ENCODE measurements at places on chromosomes 16 and 17.

DNA sequence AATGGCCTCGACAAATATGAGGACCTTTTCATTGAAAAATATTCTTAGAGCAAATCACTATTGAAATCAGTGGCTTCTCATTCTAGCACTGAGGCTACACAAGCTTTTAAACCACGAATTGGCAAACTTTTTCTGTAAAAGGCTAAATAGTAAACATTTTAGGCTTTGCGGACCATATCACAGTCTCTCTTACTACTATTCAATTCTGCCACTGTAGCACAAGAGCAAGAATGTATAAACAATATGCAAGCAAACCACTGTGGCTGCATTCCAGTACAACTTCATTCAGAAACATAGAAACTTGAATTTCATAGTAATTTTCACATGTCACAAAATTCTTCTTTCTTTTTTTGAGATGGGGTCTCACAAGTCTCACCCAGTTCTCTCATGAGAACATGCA lies 49.1 kb downstream of the PHLPP2 start:
- DNase-seq = no peak

DNA sequence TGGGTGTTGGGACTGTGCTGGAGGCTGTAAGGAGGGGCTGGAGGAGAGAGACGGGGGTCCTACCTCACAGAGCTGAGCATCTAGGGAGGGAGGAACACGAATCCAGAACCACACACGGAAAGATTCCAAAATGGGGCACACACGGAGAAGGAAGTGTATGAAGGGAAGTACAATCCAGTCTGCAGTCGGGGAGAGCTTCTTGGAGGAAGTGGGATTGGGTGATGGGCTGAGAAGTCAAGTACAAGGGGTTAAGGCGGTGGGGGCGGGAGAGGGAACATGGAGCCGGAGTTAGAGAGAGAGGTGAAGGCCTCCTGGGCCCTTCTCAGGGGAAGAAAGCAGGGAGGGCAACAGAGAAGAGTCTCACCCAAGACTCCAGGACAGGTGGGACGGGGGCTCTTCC lies 107.5 kb upstream of the CREBBP start:
- DNase-seq = no peak

DNA sequence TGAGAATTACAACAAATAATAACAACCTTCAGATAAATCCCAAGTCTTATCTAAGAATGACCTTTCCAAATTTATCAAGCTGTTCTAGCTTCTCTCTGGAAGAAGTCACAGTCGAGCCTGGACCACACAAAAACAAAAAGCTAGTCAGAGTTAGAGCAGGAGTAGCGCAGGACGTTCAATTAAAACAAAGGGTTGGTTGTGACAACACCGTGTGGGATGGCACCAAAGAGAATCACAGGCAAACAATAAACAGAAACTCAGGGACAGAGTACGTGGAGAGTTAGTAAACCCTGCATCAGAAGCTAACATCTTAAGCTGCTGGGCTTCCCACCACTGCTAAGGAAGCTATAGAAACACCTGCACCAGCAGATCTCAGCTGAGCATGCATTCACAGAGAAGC lies 23.8 kb downstream of the ARHGAP17 start:
- no peak for DNase-seq

DNA sequence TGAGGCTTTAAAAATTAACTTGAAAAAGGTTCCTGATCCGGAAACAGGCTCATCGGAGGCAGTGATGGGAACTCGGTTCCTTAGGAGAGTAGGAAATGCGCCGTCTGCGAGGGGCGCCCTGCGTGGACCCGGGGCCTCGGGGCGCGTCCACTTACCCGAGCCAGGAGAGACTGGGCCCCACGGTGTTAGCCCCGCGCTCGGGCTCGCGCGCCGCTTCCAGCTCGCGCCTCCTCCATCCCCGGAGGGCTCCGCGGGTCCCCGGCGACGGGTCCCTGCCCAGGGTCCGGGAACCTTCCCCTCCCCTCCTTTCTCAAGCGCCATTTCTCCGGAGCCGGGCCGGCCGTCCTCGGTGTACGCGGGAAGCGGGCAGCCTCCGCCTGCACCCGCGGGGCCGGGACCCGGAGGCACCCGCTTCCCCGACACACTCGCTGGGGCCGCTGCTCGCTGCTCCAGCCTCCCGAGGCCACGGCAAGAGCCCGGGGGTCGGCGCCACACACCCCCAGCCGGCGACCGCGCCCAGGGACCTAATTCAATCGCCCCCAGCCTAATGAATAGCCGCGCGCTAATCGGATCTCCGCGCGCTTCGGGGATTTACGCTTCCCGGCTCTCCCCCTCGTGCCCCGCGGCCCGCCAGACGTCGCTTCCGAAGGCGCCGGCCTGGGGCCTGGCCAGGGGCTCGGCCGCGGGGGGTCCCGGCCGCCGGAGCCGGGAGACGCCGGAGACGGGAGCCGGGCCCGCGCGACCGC lies 2.2 kb upstream of the BAHCC1 start:
- no peak for DNase-seq

DNA sequence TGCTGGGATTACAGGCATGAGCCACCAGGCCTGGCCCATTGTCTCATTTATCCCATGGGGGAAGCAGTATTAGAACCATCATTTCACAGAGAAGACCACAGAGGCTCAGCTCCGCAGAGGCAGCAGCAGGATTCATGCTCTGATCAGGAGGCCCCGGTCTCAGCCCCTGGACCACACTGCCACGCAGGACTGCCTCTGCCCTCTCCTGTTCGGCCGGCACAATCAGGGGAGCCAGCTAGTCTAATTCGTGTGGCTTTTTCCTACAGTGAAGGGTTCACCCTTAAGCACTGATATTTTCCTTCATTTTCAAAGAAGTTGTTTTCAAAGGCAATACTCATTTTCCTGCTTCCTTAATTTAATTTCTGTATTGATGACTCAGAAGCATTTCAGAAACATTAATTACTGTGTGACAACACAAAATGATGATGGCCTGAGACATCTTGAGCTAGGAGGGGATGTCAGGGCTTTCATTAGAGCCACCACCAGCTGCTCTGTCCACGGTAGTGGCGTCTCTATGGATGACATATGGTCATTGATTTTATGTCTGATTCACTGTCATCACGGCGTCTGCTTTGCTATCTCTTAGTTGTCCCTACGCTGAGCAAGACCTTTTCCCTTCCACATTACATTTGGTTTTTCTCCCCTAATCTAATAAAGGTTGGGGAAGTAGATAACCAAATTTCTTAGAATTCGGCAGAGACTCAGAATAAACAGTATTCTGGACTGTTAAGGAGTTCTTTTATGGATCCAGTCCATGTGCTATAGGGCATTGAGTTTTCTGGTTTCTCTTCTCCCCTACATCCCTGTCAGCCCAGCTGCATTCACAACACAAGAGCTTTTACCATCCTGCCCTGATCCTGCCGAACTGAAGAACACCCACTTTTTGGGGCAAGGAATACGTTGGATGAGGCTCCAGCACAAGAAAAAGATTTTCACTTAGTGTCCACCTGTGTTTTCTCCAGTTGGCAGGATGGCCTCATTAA lies 314.0 kb downstream of the SLC39A11 start:
- no peak for DNase-seq

- DNase-seq = no peak
These were observed 129.2 kb downstream of the SEC14L1 start for GRCh38 chr17:77269696-77270681.

DNA sequence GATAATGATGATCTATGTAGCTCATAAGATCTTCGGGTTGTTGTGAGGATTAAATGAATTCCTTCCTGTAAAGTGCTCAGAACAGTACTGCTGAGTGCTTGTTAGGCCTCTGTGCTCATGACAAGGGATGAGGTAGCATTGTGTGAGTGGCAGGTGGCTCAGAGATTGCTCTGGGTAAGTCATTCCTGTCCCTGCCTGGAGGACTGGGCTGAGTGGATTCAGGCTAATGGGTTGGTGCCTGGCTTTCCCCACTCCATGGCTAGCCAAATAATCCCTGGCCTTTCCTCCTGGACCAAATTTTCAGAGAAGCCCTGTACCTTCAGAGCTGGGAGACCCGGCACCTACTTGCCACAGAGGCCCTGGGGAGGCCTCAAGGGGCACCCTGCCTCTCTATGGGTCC lies 1.3 kb upstream of the CCDC92B start:
- no peak for DNase-seq

GRCh38 chr16:89167425-89167941 lies 4.1 kb upstream of the CDH15 start:
- DNase-seq = peak; percentile 96

DNA sequence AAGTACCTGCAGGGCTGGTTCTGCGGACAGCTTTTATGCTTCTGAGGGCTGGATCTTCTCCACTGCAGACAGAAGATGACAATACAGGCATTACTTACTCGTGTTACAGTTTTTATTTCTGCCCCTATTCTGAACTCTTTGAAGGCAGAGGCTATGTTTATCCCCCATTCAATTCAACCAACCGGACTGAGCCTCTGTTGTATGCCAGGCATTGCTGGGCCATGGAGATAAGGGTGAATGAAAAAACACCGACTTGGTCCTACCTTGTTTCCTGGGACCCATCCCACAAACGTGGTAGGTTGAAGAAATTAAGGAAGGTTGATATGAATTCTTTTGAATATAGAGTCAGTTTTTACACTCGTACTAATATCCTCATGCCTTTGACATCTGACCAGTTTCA lies 10.0 kb upstream of the HP start:
- DNase-seq = no peak

DNA sequence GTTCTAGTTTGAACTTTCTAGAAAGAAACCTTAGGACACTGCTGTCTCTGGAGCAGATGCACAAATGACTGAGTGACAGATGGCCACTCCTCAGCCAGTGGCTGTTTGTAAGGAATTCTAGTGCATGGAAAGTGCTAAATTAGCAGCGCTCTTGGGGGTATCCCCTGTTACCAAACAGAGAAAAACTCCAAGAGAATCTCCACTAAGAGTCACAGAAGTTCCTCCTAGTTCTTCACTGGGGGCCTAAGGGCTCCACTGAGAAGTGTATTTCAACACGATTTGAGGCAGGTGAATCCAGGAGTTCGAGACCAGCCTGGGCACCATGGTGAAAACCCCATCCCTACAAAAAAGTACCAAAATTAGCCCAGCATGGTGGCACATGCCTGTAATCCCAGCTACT lies 18.1 kb upstream of the IRF8 start:
- no peak for DNase-seq

GRCh38 chr16:86112178-86112577 lies 213.2 kb downstream of the IRF8 start:
- DNase-seq = no peak

DNA sequence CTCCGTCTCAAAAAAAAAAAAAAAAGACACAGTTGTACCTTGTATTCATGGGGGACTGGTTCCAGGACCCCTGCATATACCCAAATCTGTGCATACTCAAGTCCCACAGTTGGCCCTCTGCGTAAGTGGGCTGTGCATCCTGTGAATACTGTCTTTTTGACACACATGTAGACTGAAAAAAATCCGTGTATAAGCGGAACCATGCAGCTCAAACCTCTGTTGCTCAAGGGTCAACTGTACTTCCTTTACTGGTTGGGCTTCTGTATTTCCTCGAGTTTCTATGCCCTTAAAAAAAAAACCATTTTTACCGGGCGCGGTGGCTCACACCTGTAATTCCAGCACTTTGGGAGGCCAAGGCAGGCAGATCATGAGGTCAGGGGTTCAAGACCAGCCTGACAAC lies 52.3 kb downstream of the GRB2 start:
- DNase-seq = no peak

DNA sequence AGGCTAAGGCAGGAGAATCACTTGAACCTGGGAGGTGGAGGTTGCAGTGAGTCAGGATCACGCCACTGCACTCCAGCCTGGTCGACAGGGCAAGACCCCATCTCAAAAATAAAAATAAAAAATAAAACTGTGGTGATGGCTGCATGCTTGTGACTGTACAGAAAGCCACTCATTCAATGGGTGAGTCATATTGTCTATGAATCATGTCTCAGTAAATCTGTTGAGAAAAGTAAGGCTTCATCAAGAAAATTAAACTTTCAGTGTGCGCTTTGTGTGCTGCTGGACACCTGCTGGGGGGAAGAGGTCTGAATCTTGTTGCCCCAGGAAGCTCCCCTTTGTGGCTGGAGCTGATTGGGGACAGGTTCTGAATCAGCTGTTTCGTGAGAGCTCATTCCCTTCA lies 11.3 kb downstream of the NUBP1 start:
- no peak for DNase-seq

GRCh38 chr16:89052191-89052889 lies 41.3 kb upstream of the ACSF3 start:
- no peak for DNase-seq

DNA sequence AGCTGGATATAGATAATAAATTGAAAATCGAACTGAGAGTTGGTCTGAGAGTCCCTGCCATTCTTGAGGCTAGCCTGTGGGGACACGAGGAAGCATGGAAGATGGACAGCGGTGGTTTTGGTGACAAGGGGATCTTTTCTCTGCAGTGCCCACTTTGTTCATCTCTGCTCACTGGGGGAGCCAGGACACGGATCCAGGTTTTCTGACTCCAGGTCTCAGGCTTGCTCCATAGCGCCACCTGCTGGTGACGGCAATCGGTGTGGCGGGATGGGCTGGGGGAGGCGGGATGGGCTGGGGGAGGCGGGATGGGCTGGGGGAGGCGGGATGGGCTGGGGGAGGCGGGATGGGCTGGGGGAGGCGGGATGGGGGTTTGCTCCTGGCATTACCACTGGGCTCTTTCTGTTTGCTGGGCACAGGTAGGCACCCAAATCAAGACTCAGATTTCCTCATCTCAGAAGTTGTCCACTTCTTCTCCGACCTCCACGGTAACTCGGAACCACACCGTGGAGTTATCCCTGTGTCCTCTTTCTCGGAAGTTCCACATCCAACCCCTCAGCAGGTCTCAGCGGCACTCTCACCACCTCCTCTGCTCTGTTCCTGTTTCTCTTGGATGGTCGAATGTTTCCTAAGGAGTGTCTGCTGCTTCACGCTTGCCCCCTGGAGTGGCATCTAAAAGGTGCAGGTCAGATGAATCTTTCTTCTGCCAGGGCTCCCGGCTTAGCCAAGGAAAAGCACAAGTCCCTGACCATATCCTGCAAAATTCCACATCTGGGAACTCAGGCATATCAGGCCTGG lies 142.4 kb downstream of the CYLD start:
- peak; percentile 74 for DNase-seq

- DNase-seq = no peak
These were observed 137.2 kb downstream of the AHSP start for GRCh38 chr16:31664683-31665482.

GRCh38 chr16:50881331-50881830 lies 139.5 kb downstream of the CYLD start:
- DNase-seq = no peak

GRCh38 chr16:29837841-29838240 lies 17.6 kb downstream of the MVP start:
- no peak for DNase-seq

- DNase-seq = peak; percentile 70
These were observed 9.3 kb downstream of the GAS2L2 start for GRCh38 chr17:35743626-35744328.

- peak; percentile 69 for DNase-seq
These were observed 27.7 kb upstream of the CBX4 start for GRCh38 chr17:79866791-79867518.
